ENCODE measurements at places on chromosomes 6 and 20.

GRCh38 chr20:64006490-64006889, 25.6 kb downstream of the PRPF6 start:
- no peak for DNase-seq

DNA sequence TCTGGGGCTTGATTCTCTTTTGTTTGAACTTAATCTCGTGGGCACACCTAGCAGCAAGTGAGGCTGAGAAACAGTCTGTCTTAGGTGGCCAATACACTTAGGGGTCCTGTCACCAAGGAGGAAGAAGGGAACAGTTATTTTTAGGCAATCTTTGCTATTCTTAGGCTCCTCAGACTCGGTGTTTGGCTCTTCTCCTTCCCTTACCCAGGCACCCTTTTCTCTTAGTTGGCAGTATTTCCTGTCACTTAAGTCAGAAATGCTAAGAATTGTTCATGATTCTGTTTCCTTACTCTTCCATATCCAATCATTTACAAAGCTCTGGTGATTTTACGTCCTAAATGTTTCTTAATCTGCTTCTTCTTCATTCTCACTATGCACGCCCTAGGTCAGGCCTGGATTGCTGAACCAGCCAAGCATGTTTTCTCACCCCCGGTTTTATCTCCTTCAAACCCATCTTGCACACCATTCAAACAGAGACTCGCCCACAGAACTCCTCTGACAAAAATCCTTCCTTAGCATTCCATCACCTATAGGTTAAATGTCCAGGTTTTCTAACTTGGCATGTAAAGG, 45.2 kb upstream of the TMEM217 start:
- DNase-seq: no peak

GRCh38 chr20:62027116-62027515, 38.6 kb downstream of the TAF4 start:
- DNase-seq: no peak

GRCh38 chr6:112620812-112621569, 273.9 kb downstream of the RFPL4B start:
- no peak for DNase-seq

DNA sequence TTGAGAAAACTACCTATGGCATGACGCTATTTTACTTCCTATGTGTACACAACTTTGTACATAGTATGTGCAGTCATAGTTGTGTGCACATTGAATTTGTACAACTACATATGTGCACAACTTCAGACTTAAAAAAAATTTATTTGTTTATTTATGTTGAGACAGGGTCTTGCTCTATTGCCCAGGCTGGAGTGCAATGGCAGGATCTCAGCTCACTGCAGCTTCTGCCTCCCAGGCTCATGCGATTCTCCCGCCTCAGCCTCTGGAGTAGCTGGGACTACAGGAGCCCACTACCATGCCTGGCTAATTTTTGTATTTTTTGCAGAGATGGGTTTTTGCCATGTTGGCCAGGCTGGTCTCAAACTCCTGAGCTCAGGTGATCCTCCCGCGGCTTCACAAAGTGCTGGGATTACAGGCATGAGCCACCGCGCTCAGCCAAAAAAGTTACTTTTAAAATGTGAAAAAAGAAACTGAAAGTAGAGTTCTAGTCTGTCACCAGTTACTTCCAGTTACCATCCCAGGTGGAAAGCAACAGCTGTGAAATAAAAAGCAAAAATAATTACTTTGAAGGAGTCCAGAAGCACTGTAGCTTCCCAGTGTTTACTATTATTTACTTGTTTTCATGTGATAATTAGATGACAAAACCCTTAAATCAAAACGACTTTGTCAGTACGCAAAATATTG, 1.7 kb upstream of the ZKSCAN8 start:
- DNase-seq: peak; percentile 22

DNA sequence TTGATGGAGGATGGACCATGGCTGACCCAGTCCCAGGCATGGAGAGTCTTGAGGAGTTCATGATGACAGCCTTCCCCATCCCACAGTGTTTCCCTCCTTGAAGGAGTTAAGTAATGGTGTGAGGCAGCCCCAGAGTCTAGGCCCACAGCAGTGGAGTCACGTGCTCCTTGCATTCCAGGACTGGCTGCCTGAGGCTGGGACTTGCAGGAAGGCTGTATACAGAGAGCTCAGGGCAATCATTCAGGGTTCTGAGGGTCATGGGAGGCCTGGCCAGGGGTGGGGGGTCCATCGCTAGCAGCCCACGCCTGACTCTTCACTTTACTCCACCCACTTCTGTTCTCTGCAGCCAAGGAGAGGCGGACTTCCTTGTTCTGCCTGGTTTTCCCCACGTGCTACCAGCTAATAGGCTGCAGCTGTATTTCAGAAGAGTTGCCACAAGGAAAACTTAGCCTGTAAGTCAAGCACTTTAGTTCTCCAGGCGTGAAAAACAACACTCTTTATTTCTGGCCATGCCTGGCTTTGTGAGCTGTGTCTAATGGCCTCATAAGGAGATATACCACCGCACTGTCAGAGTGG, 272.5 kb downstream of the DHX35 start:
- no peak for DNase-seq

DNA sequence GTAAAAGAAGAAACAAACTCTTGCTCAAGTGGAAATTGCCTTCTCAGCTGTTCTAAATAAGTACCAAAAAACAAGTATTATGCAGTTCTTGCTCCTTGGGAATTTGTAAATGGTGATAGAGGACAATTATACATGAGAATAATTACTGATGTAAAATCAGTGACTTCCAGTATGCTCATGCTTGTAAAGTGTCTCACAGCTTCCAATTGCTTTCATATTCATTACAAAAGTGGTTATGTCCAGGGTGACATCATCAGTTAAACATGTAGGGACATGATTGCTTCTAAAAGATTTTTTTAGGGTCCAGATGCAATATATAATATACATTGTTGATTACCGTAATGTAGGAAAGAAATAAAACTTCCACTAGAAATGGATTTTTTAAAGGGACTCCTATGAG, 122.8 kb upstream of the B3GAT2 start:
- DNase-seq: no peak

GRCh38 chr6:152401978-152402377, 235.2 kb downstream of the SYNE1 start:
- DNase-seq: no peak

DNA sequence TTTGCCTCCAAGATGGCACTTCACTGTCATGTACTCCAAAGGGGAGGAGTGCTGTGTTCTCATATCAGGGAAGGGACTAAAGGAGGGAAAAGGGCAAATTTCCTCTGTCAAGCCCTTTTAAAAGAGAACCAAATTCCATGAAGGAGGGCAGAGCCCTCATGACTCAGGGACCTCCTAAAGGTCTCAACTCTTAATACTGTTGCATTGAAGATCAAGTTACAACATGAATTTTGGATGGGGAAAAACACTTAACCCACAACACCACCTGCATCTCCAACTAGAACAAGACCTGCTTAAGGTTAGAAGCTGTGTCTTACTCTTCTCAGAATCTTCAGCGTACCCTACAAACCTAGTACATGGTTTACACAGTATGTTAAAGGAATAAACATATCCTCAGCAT, 23.7 kb upstream of the FBXO30 start:
- DNase-seq: no peak

GRCh38 chr20:53789989-53790675, 196.5 kb upstream of the ZNF217 start:
- peak; percentile 9 for DNase-seq

DNA sequence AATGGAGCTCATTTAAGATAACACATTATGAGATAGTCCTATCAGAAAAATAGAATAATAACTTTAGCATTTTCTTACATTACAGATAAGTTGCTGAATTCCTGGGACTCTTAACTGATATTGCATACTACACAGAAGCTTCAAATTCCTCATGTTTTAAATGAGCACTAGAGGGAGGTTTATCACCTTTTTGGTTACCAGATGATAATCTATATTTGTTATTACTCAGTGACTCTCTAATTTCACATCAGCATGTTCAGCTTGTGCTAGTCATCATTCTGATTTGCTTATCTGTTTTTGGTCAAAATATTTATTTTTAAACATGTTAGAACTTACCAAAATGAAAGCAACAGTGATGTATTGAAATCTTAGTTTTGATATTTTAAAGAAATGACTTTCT, 20.5 kb upstream of the GJA10 start:
- DNase-seq: peak; percentile 21

DNA sequence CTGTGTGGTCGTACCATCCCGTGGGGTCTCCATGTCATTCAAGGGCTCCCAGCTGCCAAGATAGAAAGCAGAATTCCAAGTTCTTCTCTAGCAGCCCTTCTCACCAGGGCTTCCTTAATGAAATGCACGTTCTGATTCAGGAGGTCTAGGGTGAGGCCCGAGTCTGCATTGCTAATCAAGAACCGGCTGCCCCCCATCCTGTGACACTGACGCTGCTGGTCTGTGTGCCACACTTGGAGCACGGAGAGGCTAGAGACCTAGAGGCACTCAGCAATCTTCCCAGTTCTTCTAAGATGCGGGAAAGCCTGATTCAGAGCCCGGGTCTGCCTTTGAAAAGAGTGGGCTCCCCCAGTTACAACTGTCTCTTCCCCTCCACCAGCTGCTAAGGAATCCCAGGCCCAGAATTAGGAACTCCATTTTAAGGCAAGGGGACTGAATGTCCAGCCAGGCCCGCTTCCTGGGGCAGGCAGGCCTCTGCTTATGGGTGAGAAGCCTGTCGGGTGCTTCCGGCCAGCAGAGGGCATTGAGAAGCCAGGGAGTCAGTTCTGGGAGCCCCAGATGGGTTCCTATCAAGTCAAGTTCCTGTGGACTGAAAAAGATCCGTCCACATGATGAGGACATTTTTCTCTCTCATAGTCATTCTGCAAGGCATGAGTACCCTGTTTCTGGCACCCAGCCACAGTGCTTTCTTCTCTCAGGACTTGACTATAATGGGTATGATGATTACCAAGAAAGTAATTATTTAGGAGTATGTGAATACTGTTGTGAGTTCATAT, 69.8 kb upstream of the RIN2 start:
- no peak for DNase-seq

GRCh38 chr6:126716032-126716431, 376.1 kb downstream of the CENPW start:
- DNase-seq: no peak

DNA sequence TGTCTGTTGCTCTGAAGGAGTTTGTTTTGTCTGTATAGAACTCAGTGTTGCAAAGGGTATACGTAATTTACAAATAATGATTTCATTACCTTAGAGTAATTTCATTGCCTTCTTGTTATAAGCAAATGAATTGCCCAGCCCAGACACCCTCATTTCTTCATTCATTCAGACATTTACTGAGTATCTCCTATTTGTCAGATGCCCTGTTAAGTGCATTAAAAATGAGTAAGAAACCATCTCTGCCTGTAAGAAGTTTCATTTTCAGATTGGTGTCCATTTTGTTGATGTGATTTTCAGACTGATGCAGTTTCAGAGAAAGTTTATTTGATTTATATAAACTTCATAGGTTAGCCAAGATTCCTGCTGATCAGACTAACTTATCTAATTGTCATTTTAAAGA, 429.3 kb downstream of the PHF3 start:
- DNase-seq: no peak

DNA sequence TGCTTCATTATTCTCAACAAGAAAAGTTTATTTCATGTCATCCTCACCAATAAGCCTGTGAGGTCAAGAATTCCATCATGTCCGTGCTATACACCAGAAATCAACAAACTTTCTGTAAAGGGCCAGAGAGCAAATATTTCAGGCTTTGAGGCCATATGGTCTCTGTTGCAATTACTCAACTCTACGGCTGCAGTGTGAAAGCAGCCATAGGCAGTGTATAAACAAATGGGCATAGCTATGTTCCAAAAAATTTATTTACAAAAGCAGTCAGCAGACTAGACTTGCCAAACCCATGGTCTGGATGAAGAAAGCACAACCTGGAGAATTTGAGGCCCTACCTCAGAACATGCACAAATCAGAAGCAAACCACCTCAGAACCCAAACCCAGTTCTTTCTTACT, 118.5 kb downstream of the PCSK2 start:
- no peak for DNase-seq

DNA sequence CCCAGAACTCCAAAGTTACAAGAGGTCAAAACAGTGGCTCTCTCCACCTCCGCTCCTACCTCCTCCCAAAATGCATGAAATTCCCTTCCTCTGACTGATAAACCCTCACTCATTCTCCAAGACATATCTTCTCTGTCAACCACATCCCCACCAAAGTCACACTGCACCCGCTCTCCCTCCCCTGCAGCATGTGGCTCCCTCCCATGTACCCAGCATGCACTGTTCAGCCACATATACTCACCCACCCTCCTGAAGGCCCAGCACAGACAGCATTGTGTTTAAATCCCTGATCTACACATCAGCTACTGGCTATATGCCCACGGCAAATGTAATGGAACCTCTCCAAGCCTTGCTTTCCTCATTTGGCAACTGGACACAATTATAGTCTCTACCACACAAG, 5.5 kb upstream of the POU5F1 start:
- DNase-seq: no peak

GRCh38 chr6:134938896-134939295, 11.0 kb downstream of the ALDH8A1 start:
- DNase-seq: peak; percentile 36

GRCh38 chr6:63676412-63677114, 41.0 kb downstream of the PHF3 start:
- DNase-seq: no peak

DNA sequence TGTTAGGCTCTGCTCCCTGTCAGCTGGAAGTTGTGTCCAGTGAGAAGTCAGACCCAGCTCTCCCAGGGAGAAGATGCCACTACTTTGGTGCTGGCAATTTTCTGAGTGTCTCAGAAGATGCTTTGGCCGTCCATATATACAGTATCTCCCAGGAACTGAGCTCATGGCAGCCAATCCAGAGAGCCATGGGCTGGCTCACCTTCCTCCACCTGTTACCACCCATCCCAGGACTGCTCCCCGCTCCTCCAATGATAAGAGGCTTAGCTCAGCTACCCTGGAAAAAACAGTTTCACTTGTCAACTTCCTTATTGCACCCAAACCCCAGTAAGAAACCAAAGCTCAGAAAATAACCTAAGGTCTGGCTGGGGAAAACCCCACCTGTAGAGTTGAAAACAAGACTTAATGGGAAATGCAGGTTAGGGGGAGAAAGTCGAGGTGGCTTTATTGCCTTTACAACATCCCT, at the start of gene BNIP5:
TSS of gene BNIP5 (minus strand) at position 110 of the 463 bp plus-strand sequence. CDS start 6,198 bp downstream, outside the sequence.
- DNase-seq: no peak

DNA sequence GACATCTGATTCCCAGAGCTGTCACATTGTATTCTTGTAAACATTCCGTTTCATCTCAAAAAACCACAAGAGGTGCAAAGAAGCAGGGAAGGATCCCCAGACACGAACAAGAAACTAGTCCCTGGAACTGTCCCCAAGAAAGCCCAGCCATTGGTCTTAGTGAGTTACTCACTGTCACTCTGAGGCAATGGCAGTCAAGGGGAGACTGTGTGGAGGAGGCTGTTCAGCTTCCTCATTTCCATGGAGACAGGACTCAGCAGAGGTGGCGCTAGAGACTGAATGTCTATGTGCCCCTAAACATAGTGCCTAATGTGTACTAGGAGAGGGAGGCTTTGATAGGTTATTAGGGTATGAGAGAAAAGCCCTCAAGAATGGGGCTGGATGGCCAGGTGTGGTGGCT, 11.1 kb downstream of the ULBP1 start:
- DNase-seq: no peak

DNA sequence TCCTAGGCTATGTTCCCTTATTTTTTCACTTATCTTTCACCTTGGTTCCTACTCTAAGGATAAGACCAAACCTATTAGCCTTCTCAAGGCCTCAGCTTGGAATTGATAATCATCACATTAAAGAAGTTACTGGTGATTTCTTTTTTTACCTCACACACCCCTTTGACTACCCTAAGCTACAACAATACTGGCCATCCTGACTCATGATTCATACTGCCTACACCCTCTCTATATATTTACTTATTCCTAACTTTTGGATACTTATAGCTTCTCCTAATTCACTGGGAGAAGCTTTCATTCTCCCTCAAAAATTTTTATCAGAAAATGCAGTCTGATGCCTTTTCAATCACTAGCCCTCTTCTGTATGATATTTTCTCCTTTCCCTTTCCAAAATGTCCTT, 256.1 kb downstream of the TBX18 start:
- DNase-seq: no peak
